ENCODE measurements at places on chromosomes 6 and 20. TPM values are rescaled to one million over a fixed set of nuclear protein-coding genes. Genes with fewer than 3 reads are reported as not detected.
A peak's percentile ranks its signal among the peaks of the same experiment; 100 is the strongest.

DNA sequence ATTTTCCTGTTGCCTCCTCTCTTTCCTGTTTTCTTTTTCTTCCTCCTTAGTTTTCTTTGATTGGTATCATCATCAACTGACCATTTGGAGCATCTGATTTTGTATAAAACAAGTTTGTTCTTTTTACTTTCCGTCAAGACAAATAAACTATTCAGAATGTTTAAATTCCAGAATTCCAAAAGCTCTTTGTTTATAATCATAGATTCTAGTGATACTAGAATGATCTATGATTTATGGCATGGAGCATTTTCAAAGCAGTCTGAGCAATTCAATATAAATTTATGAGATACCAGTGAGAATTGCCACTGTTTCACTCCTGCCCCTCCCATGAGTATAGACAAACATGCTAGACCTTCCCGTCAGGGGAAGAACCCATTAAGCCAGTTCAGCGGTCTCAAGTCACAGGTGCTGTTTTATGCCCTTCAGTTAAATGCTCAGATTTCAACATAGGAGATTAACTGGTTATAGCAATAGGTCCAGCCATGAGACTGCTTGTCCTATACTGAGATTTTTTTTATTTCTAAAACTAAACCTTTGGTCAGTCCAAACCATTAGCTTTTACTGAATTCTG is 60.7 kb downstream of the GRIK2 start:
- DNase-seq, result no peak

DNA sequence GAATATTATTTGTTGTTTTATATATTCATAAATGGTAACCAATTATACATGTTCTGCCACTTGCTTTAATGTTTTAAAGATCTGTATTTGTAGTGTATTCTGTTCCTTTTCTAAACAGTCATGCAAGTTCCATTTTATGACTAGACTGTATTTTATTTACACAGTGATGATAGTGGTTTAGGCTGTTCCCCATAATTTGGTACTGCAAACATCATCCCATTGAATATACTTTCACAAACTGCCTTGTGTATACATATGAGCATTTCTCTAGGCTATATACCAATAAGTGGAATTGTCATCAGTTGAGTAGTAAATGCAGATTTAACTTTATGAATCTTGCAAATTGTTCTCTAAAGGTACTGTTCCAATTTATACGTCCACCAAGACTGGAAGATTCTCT is 738.0 kb downstream of the EPHA7 start:
- no peak for DNase-seq

DNA sequence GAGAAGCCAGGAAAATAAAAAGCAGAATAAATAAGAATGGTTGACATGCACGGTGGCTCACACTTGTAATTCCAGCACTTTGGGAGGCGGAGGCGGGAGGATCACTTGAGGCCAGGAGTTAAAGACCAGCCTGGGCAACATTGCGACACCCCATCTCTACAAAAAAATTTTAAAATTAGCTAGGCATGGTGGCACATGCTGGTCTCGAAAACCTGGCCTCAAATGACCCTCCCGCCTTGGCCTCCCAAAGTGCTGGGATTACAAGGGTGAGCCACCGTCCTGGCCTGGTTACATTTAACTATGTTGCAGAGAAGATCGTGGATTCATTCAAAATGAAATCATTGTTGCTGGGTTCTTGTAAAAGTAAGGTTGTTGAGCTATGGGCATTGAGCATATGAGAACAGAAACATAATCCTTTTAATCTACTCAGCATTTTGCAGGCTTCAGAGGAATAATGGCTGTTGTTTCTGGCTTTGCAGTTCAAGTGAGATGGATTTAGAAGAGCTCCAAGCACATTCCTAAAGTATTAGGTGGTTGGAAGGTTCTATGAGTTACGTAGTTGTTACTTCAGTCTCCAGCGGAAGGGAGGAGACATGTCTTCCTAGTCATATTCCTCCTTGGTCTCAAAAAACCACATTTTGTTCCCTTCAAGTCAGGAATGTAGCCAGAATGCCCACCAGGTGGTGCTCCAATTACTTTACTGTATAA is 45.6 kb upstream of the RAB23 start:
- DNase-seq, result no peak

- DNase-seq, result no peak
Observed at GRCh38 chr6:42572523-42572922, 8.7 kb downstream of the UBR2 start.

DNA sequence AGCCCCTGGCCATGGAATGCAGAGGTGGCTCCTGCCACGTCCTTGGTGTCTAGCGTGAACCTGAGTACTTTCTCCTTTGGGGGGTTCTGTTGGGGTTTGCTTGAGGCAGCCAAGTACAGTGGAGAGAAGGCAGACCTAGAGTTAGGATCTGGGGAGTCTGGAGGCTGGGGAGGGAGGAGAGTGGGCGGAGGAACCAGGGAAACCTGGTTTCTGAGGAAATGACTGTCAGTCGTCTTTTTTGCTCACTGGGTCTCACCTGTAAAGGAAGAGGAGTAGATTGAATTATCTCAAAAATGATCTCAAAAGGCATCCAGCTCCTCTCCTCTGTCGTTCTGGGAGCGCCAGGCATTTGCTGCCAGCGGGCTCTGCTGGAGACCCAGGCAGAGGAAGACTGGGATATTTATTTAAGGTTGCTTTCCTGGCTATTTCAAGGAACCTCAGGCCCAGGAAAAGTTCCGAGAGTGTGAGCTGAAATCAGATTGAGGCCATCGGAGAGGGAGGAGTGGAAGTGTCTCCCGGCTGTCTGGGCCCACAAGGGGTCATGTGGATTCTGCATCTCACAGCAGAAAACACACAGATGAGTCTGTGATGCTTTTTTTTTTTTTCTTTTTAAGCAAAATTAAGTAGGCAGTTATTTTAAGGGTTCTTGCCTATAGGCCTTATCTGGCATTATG is 16.1 kb downstream of the EPB41L1 start:
- DNase-seq, result no peak

- no peak for DNase-seq
Observed at GRCh38 chr6:70037445-70037844, 171.1 kb downstream of the COL19A1 start.

DNA sequence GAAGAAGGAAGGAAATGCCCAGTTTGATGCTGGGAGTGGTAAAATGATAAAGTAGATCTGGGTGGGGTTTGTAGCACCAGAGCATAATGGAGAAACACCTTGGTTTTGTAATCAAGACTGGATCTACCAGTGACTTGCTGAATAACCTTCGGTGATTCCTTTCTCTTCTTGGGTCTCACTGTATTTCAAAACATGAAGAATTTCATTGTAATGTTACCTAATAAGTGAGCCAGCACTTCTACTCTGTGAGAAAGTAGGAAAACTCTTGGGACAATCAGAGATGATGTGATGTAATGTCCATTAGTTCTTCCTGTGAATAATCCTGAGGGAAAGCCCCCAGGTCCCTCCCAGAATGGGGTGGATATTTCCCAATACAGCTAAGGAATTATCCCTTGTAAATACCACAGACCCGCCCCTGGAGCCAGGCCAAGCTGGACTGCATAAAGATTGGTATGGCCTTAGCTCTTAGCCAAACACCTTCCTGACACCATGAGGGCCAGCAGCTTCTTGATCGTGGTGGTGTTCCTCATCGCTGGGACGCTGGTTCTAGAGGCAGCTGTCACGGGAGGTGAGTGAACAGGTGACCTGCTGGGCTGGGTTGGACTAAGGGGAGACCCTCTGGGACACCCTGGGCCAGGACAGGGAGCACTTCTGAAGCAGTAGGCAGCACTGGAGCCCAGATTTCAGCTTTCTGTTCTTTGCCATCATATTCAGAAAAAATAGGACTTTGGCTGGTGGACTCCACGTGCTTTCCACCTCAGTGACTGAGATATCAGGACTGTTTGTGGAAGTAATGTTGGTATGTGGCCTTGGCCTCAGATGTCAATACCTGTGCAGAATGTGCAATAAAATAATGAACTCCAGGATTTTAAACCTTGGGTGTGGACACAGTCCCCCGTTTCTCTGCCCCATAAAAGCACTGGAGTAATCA is at the start of gene PI3:
TSS of gene PI3 (plus strand) at position 469 of the 931 bp plus-strand sequence. CDS start at position 490, 21 bp downstream.
- DNase-seq, result no peak

GRCh38 chr6:47118611-47119010 is 76.5 kb upstream of the ADGRF1 start:
- no peak for DNase-seq

- no peak for DNase-seq
Observed at GRCh38 chr20:62745279-62745951, 36.8 kb downstream of the NTSR1 start.

- DNase-seq, result no peak
Observed at GRCh38 chr20:35120012-35120701, 27.0 kb downstream of the EDEM2 start.

DNA sequence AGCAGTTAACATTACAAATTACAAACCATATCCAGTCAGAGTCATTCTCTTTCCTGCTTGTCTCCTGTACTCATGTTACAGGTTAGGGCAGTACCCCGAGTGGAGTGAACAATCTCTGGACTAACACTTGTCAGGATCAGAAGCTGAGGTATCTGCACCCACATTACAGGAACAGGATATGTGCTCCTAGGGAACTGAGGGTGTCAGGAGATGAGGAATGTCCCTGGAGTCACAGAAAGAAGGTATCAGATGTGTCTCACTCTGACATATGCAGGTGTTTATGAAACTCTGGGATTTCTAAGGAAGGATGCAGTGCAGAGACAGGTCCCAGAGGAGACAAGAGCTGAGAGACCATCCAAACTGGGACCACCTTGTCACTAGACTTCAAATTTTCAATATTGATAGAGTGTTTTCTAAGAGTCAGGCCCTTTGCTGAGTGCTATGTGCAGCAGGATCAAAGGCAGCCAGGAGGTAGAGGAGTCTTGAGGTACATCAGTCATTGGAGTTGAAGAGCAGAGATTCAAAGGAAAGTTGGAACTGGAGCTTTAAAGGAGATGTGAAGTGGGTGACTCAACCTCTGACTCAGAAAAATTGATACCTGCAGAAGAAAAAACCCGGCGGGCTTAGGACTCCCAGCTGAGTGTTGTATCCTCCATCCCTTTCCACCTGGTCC is 12.6 kb downstream of the HLA-DPB1 start:
- DNase-seq, result no peak

DNA sequence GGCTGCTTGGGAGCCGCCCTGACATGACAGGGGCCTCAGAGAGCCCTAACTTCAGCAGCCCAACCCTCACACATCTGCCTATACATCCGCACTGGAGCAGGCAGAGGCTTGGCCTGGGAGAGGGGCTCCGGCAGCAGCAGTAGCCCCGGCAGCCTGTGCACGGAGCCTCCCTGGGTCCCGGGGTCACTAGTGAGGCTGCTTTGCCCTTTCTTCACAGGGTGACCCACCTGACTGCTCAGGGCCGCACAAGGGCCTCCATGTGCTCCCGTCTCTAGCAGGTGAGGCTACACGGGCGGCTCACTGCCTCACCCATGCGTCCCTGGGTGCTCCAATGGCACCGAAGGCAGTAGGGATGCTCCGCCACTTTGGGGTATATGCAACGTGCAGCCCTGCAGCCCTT is 36.7 kb upstream of the STX16 start:
- no peak for DNase-seq

- no peak for DNase-seq
Observed at GRCh38 chr6:46452312-46452917, 38.8 kb downstream of the RCAN2 start.

- no peak for DNase-seq
Observed at GRCh38 chr6:69216127-69216526, 580.7 kb downstream of the LMBRD1 start.

GRCh38 chr20:17992224-17992637 is 23.4 kb downstream of the MGME1 start:
- DNase-seq, result no peak

DNA sequence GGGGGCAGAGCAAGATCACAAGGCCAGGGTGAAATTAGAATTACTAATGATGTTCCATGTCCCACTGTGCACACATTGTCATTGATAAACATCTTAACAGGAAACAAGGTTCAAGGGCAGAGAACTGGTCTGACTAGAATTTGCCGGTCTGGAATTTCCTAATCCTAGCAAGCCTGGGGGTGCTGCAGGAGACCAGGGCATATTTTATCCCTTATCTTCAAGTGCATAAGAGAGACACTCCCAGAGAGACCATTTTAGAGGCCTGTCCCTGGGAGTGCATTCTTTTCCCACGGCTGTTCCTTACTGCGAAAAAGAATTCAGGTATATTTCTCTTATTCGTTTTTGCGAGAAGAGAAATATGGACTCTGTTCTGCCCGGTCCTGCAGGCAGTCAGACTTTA is 41.5 kb downstream of the CD83 start:
- no peak for DNase-seq

GRCh38 chr6:163324326-163324687 is 90.2 kb upstream of the QKI start:
- no peak for DNase-seq

GRCh38 chr6:11058406-11058805 is 14.3 kb upstream of the ELOVL2 start:
- DNase-seq, result no peak

DNA sequence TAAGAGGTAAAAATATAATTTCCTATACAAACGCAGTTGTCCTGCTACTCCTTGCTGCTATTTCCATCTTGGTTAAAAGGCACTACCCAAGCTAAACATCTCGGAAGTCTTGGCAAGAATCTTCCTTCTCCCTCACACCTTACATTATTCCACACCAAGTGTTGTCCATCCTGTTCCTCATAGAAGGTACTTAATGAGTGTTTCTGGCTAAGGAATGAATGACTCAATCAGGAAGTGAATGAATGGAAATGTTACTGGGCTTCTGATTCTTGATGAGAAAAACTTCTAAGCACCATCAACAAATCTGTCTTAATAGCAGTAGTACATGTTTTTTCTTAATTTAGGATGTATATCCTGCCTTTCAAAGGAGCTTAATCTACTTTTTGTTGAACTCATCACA is 40.6 kb upstream of the RSPO3 start:
- DNase-seq, result no peak

- DNase-seq, result peak; percentile 71
Observed at GRCh38 chr6:52503851-52504781, 72.7 kb downstream of the TRAM2 start.

DNA sequence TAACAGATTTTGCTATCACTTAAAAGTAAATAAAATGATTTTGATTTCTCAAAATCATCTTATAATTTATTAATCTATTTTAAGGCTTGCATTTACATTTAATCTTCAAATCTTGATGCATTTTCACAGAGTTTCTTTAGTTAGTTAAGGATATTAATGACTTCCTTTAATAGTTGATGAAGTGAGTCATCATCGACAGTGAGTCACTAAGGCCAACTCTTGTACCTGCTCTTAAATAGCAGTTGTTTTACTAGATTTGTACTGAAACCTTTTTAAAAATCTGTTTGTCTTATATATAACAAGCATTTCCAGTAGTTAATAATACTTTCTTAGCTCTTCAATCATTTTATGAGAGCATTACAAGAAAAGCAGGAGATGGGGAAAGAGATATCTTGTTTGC is 191.7 kb downstream of the ESR1 start:
- no peak for DNase-seq

GRCh38 chr6:168530653-168531071 is 89.7 kb downstream of the SMOC2 start:
- no peak for DNase-seq

Gene NKAPL
- not detected for total RNA-seq

Gene PHACTR3
- total RNA-seq, result 3.2 TPM

Gene HLA-DQB1
- 17.9 TPM for total RNA-seq

Gene CD24
- total RNA-seq, result 235 TPM

Gene PPIL6
- total RNA-seq, result 0.59 TPM

Gene TTK
- not detected for total RNA-seq

Gene EMILIN3
- 4.1 TPM for total RNA-seq

Gene OPN5
- total RNA-seq, result not detected

Gene MYT1
- total RNA-seq, result not detected

Gene ULBP1
- not detected for total RNA-seq

Gene NKAIN4
- total RNA-seq, result 40.9 TPM

Gene EYS
- total RNA-seq, result not detected

Gene TMEM244
- not detected for total RNA-seq
